ENCODE measurements at places on chromosomes 4 and X. TPM values are rescaled to one million over a fixed set of nuclear protein-coding genes. Genes with fewer than 3 reads are reported as not detected.

The GLRA3 gene
- not detected for total RNA-seq

The LNX1 gene
- total RNA-seq, result not detected

The COL4A5 gene
- total RNA-seq, result not detected

The SPINK2 gene
- total RNA-seq, result 1.9 TPM

All from activated naive CD4-positive, alpha-beta T cell treated with anti-CD3 and anti-CD28 coated beads, Interleukin-2, amount 10 ng/mL, durations not matched to agents 5 hours and 36 hours (primary cell).